DND-41 (cell line): ENCODE measurements at places on chromosomes 6 and 20.
A peak's percentile ranks its signal among the peaks of the same experiment; 100 is the strongest.

GRCh38 chr20:46121184-46121930 lies 3.2 kb downstream of the CD40 start:
- no peak for DNase-seq

GRCh38 chr6:3566812-3567211 lies 110.0 kb upstream of the SLC22A23 start:
- no peak for DNase-seq

GRCh38 chr20:354298-354977 lies 7.5 kb downstream of the NRSN2 start:
- DNase-seq, result peak; percentile 85

GRCh38 chr6:16503241-16503775 lies 258.0 kb downstream of the ATXN1 start:
- DNase-seq, result no peak

DNA sequence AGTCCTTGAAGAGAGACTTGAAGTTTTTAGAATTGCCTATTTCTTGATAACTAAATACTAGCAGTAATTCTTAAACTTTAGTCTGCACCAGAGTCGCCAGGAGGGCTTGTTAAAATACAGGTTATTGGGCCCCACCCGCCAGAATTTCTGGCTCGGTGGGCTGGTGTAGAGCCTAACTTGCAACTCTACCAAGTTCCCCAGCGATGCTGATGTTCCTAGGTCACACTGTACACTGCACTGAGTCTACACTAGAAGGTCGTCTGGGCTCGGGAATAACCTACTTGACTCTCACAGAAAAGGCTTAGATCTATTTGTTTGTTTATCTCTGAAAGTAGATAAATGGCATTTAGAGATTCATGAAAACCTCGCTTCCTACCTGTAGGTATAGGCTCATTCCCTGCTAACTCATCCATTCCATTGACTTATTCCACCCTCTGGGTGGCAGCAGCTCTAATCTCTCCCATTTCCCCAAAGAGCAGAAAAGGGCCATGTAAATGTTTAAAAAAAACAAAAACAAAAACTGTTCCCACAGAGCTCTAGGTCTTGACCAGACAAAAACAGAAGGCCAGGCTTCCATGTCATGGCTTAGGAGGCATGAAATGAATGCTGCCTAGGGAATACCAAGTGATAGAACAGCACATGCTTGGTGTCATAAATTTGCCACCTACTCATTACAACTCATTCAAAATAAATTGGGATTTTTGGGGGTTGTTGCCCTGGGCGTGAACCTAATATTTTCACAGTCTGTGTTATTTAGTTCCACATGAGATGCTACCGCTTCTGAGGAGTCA lies 292.1 kb downstream of the ADGB start:
- no peak for DNase-seq

- DNase-seq, result no peak
Observed at GRCh38 chr6:31575952-31576685, 754 bp downstream of the TNF start.

DNA sequence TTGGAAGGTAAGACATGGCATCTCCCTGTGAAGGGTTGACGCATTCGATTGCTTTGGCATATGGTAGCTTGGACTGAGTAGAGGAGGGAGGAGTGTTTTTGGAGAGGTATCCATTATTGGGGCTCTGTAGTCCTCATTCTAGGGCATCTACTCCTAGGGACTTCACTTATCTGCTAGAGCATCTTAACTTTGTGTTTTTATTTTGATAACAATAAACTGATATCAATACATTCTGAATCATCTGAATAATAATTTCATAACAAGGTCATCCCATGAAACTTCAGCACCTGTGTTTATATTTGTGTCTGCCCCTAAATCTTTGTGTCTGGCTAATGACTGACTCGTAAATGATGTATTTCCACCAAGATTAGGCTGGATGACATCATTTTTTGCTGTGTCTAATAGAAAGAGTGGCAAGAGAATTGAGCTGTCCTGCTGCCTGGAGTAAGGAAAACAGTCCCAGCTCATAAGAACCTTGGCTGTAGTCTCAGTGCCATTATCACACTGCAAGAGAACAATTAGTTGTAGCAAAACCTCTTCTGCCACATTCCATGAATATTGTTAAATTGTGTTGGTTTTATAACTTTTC lies 288.5 kb downstream of the PRL start:
- no peak for DNase-seq

DNA sequence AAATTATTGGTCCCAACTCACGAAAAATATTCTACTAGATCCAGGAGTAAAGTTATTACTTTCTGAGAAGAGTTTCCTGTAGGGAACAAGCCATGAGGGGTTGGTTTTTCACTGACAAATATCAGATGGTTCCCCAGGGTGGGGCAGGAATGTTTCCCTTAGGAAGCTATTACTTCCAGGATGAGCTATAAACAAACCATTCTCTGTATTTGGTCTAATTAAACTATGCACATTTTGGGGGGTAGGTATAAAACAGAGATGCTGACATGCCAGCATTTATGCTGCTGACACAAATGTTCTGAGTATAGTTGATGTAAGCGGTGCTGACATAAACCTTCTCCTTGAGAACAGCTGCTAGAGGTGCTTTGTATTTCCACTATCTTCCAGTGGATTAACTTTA lies 54.2 kb downstream of the OGFRL1 start:
- DNase-seq, result no peak

- DNase-seq, result no peak
Observed at GRCh38 chr6:169186496-169187169, 67.0 kb downstream of the THBS2 start.

- no peak for DNase-seq
Observed at GRCh38 chr6:159902620-159903019, 11.8 kb downstream of the MAS1 start.

GRCh38 chr6:163585932-163586437 lies 171.5 kb downstream of the QKI start:
- no peak for DNase-seq

GRCh38 chr6:2021713-2022125 lies 223.7 kb downstream of the GMDS start:
- DNase-seq, result peak; percentile 27

DNA sequence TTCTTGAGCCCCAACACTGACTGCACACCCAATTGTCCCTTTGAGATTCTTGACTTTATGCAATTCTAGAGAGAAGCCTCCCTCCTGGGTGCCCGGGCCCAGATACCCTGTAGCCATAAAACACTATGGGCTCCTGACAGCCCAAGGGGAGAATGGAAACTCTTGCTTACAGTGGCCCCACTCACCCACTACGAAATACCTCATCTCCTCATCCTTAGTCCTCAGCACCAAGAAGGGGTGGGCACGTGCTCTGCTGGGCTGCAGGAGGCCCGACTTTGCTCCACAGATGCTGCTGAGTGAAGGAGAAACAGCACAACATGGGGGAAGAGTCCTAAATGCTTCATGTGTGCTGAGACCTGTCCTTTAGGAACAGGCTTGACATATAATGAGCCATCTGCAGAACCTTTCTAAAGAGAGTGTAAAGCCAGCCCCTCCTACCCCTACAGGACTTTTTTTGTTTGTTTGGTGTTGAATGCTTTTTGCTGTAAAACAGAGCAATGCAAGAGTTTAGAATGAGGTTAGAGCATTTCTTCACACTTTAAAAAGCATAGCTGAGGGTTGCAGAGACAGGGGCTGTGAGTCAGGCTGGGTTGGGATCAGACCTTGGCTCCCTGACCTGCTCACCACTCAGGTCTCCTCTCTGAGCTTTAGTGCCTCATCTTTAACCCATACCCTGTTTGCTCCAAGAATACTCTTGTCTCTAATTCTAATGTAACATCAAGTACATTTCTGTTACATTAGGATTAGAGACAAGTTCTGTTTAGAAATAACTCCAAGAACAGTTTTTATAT lies 17.6 kb upstream of the SIRPG start:
- DNase-seq, result no peak

GRCh38 chr20:17391127-17391771 lies 139.9 kb downstream of the BFSP1 start:
- no peak for DNase-seq

DNA sequence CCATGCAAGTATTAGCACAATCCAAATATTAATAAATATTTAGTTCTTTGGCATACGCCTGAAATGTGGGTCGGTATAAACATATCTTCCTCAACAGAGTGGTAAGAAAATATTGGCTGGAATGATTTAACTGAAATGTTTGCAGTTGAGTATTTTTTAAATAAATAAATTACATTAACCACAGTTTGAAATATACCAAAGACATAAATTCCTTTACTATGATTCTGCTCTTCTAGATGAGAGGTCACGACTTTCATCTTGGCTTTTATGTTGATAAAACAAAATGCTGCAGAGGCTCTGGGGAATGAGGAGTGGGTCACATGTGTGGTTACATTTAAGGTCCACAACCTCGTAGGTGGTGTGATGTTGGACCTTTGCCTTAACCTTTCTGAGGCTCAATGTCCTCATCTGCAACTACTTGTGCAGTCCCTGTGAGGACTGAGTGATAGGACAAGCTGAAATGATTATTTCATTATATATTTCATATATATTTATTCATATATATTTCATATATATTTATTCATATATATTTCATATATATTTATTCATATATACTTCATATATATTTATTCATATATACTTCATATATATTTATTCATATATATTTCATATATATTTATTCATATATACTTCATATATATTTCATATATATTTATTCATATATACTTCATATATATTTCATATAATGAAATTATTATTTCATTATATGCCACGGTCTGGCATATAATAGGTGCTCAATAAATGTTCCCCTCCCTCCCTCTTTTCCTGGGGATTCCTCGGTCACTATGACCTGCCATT lies 107.4 kb downstream of the SAMD5 start:
- no peak for DNase-seq

- no peak for DNase-seq
Observed at GRCh38 chr6:34075906-34076305, 70.0 kb downstream of the GRM4 start.

- no peak for DNase-seq
Observed at GRCh38 chr20:52340036-52340634, 148.6 kb upstream of the ZFP64 start.

DNA sequence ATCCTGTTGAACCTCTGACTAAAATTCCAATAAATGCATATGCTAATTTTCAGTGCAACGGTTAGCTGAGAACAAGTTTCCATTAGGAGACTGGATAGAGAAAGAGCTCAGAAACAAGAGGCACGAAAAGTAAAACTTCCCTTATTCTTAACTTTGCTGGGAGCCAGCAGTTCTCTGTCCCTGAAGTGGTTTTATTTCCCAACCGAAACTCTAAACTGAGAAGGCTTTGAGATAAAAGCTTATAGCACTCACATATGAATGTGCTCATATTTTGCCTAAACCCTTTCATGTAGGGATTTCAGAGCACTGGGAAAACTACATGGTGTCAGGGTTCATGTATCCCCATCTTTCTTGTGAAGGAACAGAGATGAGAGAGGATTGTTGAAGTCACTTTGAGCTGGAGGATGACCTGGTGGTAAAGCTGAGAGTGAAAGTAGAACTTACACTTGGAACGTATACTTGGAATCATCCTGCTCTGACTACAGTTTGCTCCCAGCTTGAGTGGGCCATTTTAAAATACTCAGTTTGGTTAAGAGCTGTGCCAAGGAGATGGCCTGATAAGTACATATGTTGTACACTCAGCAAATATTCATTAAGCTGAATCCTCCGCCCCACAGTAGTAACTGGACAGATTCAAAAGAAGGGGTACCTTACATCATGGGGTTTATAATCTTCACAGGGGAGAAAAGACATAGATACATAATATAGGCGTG lies 324.2 kb upstream of the CNR1 start:
- no peak for DNase-seq

DNA sequence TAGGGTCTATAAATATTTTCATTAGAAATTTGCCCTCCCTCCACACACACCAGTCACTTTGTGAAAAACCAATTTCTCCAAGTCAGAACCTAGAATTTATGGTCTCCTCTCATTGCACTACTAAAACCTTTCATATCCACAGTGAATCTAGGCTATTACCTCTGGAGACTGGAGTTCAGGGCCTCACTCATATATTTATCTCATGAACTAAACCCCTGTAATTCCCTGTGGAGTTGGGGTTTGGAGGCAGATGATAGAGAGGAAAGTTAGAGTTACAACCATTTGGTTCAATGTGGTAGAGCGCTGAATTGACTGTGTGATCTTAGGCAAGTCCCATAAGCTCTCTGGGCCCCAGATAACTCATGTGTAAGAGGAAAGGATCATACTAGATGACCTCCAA lies 18.2 kb upstream of the CEP85L start:
- no peak for DNase-seq

- DNase-seq, result no peak
Observed at GRCh38 chr6:25851961-25852360, 20.1 kb upstream of the SLC17A1 start.

DNA sequence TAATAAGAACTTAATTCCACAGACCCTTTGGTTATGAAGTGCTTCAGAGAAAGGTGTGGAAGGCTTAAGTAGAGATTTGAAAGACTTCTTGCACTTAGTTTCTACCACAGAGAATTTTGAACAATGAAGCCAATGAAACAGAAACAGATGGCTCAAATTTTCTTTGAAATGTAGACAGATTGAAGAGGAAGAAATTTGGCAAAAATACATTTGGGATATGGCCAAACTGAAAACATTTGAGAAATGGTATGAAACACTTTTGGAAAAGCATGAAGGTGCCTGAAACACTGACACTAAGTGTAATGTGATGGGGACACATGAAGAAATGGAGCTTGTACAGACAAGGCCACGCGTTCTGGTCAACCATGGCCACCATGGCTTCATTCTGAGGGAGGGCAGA lies 272.4 kb upstream of the EXOC2 start:
- no peak for DNase-seq

- DNase-seq, result no peak
Observed at GRCh38 chr20:59775687-59776055, 157.8 kb downstream of the SYCP2 start.

DNA sequence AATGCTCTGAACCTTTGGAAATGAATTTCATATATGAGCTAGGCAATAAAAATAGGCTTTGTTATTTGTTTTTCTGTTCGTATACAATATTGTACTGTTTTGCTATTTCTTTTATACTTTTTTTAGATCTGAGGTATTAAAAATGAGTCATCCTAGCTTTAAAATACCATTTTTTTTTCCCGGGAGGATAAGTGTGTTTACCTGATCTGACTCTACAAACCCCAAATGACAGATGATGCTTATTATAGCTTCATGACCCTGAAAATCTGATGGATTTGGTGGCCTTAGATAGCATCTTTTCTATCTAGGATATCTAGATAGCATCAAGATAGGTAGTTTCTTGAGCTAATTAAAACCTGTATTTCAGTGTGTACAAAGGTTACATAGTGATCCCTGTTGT lies 206.4 kb downstream of the DTNBP1 start:
- DNase-seq, result no peak

- no peak for DNase-seq
Observed at GRCh38 chr20:4119854-4120209, 104.5 kb upstream of the RNF24 start.

DNA sequence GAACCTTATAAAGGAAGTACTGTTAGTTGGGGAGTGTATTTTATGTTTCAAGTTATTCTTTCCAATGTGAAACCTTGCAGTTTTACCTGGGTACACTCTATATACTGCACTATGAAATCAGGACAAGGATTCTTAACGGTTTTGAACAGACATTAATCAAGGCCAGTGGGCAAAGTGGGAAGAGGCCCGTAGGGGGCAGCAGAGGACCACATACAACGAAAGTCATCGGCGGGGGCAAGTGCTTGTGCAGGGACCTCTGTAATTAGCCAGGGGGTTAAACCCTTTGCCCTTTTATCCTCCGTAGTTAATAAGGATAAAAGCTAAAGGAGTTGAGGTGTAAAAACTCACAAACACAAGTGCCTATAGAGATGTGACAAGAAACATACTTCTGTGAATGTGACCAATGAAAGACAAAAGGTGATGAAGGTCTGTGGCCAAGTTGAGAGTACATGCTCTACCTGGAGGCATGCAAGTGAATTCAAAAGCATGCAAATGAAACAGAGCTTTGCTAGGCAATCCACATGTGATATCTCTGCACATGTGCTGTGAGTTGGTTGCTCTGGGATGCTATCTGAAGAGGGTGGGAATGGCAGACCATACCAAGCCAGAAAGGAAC lies 392.7 kb upstream of the MAN1A1 start:
- peak; percentile 57 for DNase-seq
